ENCODE measurements at places on chromosomes 5 and 9. TPM values are rescaled to one million over a fixed set of nuclear protein-coding genes. Genes with fewer than 3 reads are reported as not detected.

FBXW11 gene
- 63.1 TPM for total RNA-seq

C9 gene
- 0.30 TPM for total RNA-seq

HSPA4 gene
- 56.1 TPM for total RNA-seq

TAF11L5 gene
- not detected for total RNA-seq

PPIC gene
- 52.5 TPM for total RNA-seq

ACER2 gene
- 11.2 TPM for total RNA-seq

GRCh38 chr5:128199611-128200010, 116.0 kb downstream of the SLC12A2 start:
- H3K4me1 ChIP-seq: no peaks in the 10 kb centered on the region
- no peaks in the 10 kb centered on the region for H3K36me3 ChIP-seq
- no peak overlapping the region for H3K27ac ChIP-seq
- no peak overlapping the region for H3K4me3 ChIP-seq

SOHLH1 gene
- total RNA-seq: not detected

DNA sequence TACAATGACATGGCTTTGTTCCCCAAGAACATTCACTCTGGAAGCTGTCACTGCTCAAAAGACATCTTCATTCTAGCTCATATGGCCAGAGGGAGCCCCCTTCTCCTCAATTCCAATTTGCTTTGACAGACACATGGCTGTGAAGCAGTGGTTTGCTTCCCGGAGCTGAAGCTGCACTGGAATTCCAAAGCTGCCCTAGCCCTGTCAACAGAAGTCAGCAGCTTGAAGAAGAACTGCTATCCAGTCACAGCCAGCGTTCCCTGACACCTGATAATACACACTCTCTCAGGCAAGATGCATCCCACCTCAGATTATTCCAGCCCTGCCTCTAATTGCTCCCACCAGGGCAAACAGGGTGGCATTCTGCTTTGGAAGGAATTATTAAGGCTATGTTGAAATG, 93.7 kb downstream of the SEMA5A start:
- no peaks in the 10 kb centered on the region for H3K4me1 ChIP-seq
- no peak overlapping the region for H3K27ac ChIP-seq
- DNase-seq: no peak
- no peak overlapping the region for H3K4me3 ChIP-seq
- no peaks in the 10 kb centered on the region for H3K27me3 ChIP-seq

PRR16 gene
- total RNA-seq: 10.5 TPM

Measured in aorta (tissue), 5 donors.